ENCODE measurements at places on chromosomes 3 and 15. TPM values are rescaled to one million over a fixed set of nuclear protein-coding genes. Genes with fewer than 3 reads are reported as not detected.

The SCG5 gene
- 4.9 TPM for total RNA-seq

The SNRPA1 gene
- 62.4 TPM for total RNA-seq

The CPB1 gene
- total RNA-seq = not detected

The MNS1 gene
- total RNA-seq = 3.1 TPM

- DNase-seq = no peak
Observed at GRCh38 chr3:132661101-132661500, 972 bp downstream of the UBA5 start.

GRCh38 chr3:146164971-146165769 lies 4.2 kb upstream of the PLOD2 start:
- DNase-seq = no peak

DNA sequence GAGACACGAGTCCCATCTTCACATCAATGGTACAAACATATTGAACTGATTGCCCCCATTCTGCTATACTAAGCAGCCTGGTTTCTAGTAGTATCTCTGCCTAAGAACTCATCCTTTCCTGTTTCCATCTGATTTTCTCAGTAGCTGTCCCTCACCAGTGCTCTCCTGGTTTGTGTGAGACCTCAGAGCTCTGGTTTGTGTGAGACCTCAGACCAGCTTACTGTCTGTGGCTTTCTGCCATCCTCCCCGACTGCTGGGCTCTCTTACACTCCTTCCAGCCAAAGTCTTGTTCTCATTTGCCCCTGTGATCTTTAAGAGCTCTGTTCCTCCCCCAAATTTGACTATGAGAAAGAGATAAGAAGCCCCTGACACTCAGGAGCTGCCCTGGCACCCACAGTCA lies 41.1 kb upstream of the NEDD4 start:
- no peak for DNase-seq

- DNase-seq = no peak
Observed at GRCh38 chr3:57497904-57498303, 46.2 kb downstream of the DNAH12 start.

- DNase-seq = no peak
Observed at GRCh38 chr15:88247914-88248313, 8.6 kb downstream of the NTRK3 start.

DNA sequence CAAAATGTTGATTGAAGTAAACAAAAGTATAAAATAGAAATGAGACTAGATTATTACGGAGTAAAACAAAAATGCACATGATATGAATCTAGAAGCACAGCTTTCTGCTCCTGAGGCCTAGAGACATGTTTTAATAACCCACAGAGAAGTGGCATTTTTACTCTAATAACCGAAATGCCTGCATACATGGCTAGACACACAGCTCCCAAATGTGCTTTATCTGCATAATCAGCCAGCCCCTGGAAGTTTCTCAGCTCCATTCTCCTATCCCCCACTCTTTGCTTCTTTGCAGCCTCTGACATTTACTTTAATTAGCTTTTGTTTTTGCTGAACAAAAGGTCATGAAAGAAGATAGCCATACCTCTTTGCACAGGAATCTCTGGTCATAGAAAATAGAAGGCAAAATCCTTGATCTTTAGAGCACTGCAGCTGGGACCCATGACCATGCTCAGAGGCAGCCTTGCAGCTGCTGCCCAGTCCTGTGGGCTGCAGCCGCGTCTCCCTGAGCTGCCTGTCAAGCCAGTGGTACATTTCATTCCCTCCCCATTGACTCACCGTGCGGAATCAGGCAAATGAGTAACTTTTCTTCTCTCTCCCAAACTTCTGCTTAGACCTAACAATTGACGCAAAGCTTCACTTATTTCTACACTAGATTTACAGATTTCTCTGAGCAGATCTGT lies at the start of gene VEPH1:
Gene VEPH1, minus strand, starts transcription at position 501 of the 680 bp plus-strand sequence. CDS start 8,067 bp downstream, outside the sequence.
- DNase-seq = peak; percentile 61

GRCh38 chr3:126441256-126441880 lies 34.3 kb downstream of the ZXDC start:
- DNase-seq = no peak

DNA sequence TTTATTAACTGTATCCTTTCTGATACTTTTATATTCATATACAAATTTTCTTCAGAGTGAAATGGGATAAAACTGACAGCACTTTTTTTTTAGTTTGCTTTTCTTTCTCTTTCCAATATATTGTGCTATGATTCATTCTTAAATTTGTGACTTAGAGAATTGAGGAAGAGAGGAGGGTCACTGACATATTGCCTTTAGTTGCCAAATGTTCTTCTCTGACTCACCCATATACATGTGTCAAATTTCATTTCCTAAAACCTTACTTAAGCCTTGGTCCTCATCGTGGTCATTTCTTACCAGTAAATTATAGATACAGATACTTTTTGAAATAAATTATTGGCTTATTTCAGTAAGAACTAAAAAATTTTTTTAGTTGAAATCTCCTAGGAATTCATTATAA lies 53.9 kb downstream of the CLASP2 start:
- no peak for DNase-seq

DNA sequence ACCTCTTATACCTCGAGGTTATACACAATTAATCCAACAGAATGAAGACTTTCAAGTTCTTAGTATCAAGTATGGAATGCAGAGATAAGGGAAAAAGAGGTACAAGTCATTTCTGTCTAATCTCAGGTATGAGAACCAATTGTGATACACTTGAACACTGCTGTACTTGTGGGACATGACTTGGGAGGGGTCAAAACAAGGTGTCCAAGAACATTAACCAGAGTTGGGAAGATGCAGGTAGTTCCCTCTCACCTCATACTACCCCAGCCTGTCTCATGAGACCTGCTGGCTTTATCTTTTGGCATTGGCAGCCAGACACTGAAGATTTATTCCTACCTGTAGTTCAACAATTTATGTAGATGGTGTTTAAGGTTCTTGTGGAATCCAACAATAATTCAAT lies 209.7 kb downstream of the NR1D2 start:
- no peak for DNase-seq

DNA sequence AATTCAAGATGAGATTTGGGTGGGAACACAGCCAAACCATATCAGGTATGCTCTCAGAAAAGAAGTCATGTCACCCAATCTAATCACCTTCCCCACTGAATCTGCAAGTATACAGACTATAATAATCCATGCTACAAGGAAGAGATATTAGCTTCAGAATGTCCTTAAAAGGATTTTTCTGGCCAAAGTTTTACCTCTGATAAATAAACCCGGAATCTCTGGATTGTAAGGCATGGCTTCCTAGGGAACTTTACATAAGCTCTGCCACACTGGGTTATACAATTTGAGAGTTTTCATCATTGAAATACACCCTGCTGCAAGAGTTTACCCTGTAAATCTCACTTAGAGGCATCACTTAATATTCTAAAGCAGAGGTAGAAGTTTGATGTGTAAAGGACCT lies 330.5 kb upstream of the KCNMB2 start:
- no peak for DNase-seq
